ENCODE measurements at places on chromosomes 11 and 22.
A peak's percentile ranks its signal among the peaks of the same experiment; 100 is the strongest.

DNA sequence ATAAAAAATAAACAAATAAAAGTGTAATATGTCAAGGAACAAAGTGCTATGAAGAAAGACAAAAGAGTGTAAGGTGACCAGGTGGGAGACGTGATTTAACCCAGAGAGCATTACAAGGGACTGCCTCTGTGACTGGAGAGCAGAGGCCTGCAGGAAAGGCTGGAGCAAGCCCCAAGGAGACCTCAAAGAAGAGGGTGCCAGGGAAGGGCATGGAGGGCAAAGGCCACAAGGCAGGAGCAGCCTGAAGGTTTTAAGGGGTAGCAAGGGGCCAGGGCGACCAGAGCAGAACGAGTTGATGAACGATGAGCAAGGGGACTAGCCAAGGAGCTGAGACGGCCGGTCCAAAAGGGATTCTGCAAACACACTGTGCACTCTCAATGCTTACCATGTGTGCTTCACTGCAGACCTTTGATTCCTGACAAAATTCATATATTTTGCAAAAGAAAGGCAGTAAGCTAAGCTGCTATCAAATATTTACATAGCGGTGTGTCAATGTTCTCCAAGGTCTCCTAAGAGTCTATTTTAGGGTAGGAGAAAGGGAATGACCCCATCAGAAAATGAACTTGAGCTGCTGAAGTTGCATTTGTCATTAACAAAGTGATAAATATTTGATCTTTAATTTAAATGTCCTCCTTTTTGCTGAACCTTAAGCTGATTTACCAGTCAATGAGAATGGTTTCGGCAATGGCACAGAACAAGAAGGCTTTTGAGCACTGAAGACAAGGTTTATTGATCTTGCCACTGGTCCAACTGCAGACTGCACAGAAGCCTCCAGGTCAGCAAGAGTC lies 50.5 kb downstream of the SMCO4 start:
- no peak for DNase-seq

- no peak for DNase-seq
Observed at GRCh38 chr11:9615031-9615451, 41.6 kb downstream of the WEE1 start.

DNA sequence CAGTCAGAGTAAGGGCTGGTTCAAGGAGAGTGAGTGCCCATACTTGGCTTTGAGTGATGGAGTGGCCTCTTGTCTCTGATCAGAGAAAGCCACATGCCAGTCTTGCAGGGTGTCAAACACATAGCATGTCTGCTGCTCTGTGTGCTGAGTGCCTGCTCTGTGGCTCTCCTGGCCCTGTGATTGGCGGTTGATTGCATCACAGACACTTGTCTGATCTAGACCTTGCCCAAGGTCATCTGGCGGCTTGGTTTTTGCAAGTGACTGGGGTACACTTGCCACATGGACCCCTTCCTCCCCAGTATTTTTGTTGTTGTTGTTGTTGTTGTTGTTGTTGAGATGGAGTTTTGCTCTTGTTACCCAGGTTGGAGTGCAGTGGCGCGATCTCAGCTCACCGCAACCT lies 10.3 kb downstream of the OSBP2 start:
- DNase-seq: no peak

GRCh38 chr11:103803062-103803461 lies 233.4 kb upstream of the DDI1 start:
- no peak for DNase-seq

DNA sequence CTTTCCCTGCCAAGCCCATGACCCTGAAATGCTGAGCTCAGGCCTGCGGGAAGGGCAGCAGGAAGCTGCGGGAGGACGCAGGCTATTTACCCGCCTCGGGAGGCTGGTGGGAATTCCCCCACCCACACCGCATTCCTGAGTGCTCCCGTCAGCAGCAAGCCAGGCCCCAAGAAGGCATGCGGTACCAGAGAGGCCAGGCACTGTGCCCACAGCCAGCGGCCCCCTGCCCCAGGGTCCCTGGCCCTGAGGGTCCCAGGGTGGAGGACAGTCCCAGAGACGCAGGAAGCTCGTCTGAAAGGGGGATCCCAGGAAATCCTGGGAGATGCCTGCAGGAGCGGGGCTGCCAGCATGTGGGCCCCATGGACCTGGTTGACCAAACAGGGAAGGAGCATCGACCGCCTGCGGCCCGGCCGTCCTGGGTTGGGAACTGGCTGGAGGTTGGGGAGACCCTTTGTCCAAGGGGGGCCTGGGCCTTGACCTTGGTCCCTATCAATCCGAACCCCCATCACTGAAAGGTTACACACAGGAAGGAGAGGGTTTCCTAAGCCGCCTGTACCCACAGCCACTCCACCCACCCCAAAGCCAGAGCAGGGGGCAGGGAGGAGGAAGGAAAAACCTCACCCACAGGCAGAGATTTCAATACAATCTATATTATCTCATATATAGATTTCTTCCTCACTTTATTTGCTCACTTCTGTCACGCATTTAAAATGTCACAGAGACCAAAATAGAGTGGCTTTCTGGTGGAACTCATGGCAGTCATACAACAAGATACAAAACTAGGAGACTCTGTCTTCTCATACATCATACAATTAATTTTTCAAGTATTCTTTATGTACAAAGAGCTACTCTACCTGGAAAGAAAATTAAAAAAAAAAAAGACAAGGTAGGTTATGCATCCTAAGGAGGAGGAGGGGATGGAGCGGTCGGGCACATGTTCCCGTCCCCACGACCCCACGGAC lies 17.1 kb downstream of the MAFF start:
- DNase-seq: peak; percentile 93

GRCh38 chr11:109902764-109903433 lies 190.3 kb upstream of the ZC3H12C start:
- DNase-seq: no peak

GRCh38 chr22:37103151-37103550 lies 6.4 kb downstream of the TMPRSS6 start:
- DNase-seq: no peak

GRCh38 chr11:76694664-76695063 lies 24.1 kb upstream of the LRRC32 start:
- peak; percentile 80 for DNase-seq

- no peak for DNase-seq
Observed at GRCh38 chr11:60932605-60933356, 8.5 kb downstream of the TMEM132A start.

- DNase-seq: no peak
Observed at GRCh38 chr11:702462-703461, 3.3 kb upstream of the EPS8L2 start.

DNA sequence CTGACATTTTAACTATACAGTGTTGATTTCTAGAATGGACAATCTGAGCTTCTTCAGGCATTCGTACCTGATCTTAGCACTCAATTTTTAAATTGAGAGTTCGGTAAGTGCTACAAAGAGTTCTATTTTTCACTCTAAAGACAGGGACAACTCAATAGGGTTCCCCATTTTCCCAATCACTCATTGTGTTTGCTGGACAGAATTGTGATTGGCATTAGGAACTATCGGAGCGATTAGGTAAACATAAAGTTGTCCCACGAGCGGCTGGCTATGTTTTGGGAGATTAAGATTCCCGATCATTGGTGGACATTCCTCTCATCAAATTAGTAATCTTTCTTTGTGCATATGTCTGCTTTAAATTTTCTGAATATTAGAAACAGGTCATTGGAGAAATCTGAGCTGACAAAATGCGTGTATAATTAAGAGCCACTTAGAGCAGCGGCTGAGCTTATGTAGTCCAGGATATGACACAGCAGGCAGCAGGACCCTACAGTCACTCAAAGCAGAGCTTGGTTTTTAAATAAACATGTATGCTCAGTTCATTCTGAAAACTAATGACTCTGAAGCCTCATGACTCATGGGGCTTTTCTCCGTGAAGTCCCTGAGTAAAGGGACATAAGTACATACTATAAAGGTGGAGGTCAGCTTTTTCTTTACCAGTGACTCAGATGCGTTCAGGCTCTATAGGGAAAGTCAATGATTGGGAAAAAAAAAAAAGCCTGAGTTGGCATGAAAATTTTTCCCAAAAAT lies 109.4 kb downstream of the GRIA4 start:
- DNase-seq: peak; percentile 71

DNA sequence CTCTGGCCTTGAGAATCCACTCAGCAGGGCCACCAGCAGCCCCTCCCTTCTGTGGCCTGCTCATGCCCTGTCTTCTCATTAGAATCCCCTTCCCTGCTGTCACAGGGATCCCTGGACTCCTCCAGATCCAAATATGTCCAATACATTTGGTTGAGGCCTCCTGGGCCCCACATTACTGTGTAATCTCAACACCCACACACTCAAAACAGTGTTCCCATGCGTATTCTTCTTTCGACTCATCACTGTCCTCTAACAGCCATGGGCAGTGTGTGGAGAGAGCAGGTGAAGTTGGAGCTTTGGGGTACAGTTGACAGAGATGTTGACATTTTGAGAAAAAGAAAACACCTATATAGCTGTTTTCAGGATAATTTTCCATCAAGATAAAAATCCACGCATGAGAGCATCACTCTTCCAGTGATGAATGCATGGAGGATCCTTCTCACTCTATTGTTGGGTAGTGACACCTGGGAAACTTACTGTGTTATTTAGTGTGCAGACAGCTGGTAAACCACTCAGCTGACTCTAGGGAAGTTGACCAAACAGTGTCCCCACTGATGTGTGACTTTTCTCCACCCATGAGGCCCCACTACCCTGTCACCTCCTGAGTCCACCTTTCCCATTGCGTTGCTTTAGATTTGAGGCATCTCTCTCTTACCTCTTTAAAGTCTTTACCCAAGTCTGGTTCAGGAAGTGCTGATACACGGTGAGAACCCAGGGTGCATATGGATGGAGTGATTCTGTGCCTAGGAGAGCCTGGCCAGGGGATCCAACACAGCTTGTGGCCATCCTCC lies 28.7 kb upstream of the VPREB1 start:
- DNase-seq: no peak

DNA sequence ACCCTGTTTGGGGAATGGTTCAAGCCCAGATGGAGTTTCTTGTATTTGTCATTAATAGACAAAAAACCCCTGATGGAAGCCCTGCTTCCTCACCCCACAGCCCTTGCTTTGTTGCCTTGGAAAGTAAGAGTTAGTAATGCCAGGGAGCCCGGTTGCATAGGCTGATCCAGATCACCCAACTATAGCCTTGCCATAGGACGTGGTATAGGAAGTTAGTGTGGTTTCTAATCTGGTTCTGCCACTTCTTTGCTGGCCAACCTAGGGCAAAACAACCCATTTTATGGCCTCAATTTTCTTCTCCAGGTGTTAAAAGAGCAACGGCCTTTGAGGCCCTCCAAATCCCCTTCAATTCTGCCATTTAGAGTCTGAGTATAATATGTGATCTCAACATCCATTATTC lies 97.9 kb downstream of the STIM1 start:
- no peak for DNase-seq

- peak; percentile 78 for DNase-seq
Observed at GRCh38 chr11:78417888-78418583, 416 bp upstream of the GAB2 start.

DNA sequence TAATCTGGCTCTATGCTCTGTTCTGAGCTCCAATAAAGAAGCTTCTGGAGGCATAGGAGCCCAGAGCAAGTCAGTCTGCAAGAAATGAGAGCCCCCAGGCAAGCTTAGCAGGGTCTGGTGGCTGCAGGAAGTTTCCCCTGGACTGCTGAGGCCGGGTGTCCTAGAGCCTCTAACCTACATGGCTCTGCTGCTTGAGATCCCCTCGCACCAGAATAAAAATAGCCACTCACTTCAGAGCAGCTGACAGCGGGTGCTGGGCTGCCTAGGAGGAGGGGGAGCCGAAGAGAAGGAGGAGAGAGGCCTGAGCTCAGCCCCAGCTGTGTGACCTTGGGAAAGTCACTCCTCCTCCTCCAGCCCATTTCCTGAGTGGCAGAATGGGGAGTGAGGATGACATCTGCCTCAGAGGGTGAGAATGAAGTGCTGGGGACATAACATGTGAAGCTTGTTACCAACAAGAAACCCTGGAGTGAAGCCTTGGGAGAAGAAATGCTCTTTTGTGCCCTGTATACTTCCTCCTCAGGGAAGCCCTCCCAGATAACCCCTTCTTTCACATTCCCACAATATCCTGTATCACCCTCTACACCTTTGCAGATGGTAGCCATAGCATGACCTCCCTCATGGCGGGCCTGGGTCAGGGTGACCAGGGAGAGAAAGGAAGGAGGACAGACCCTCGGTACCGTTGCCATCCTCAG lies 3.6 kb upstream of the INPP5J start:
- DNase-seq: no peak

- DNase-seq: peak; percentile 36
Observed at GRCh38 chr11:17550450-17551346, 3.6 kb downstream of the OTOG start.

GRCh38 chr11:117759305-117759704 lies 37.7 kb downstream of the DSCAML1 start:
- no peak for DNase-seq

- no peak for DNase-seq
Observed at GRCh38 chr11:1651411-1651980, 21.9 kb downstream of the KRTAP5-5 start.

DNA sequence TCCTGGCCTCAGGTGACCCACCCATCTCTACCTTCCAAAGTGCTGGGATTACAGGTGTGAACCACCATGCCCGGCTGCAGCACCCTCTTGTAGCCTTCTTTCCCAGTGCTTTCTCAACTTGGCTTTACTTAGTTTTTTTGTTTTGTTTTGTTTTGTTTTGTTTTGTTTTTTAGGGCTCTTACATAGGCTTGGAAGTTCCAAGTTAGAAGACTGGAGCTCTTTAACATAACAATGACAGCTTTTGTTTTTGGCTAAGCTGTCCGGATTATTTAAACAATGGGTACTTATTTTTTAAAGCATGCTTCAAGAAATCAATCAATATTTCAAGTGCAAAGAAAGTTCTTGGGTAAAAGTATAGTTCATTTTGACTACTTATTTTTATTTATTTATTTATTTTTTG lies 25.9 kb downstream of the KMT2A start:
- no peak for DNase-seq

GRCh38 chr22:43726322-43726721 lies 85.8 kb downstream of the EFCAB6 start:
- peak; percentile 23 for DNase-seq

- DNase-seq: no peak
Observed at GRCh38 chr22:20637750-20638506, 130.5 kb downstream of the MED15 start.

- DNase-seq: no peak
Observed at GRCh38 chr11:118592616-118593367, 14.6 kb upstream of the PHLDB1 start.

DNA sequence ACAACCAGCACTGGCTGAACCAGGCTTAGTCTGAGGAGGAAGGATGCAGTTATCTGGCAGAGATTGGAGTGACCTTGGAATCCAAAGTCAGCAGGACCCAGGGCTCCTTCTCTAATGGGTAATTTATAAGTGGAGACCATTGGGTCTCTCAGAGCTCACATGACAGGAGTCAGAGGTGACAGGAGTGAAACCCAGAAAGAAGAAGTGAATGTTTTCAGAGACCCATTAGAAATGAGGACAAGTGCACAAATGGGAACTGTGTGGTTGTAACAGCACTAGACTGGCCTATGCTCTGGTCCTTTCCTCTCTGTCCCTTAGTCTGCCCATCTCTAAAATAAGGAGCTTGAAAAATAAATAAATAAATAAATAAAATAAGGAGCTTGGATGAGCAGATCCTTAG lies 107.4 kb downstream of the SERGEF start:
- no peak for DNase-seq

GRCh38 chr11:68128682-68129327 lies 7.6 kb upstream of the CHKA start:
- DNase-seq: peak; percentile 67

- no peak for DNase-seq
Observed at GRCh38 chr11:81004576-81004975, 1563.7 kb upstream of the TENM4 start.

- peak; percentile 88 for DNase-seq
Observed at GRCh38 chr11:111944139-111944538, 7.0 kb downstream of the DIXDC1 start.

Data from foreskin fibroblast (primary cell).